Cardiac fibroblast (primary cell): ENCODE measurements at places on chromosomes 11 and 22.

DNA sequence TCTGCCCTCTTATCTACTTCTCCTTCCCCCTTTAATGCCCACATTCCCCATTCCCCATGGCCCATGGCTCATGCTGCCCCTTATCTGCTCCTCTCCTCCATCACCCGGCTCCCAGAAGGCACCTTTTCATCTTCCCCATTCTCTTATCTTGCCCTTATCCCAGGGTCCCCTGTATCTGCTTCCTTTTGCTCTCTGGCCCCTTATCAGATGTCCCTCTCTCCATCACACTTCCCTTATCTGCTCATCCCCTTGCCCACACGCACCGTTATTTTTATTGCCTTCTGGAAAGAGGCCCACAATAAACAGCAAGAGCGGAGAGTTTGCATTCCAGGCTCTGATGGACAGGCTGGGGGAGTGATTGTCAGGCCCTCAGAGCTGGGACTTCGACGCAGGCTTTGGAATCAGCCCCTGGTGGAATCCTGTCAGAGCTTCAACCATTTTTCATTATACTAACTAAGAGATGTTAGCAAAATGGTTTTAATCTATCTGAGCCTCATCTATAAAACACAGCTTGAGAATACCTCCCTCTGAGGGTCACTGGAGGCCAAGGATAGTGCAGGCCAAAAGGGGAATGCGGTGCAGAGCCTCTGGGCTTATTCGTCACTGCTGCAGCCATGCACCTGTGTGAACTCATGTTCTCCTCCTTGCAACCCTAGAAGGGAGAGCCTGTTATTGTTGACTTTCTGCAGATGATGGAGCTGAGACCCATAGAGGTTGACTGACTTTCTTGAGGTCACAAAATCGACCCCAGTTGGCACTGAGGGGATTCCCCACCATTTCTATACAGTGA lies 37.0 kb upstream of the LRRC55 start:
- DNase-seq = no peak

- DNase-seq = no peak
Observed at GRCh38 chr22:44180706-44181032, at the start of gene PARVG. PARVG (plus strand) TSS chr22:44180925; CDS start chr22:44183330, 2,405 bp downstream.

- peak; percentile 81 for DNase-seq
Observed at GRCh38 chr11:118438314-118438931, 2.1 kb downstream of the KMT2A start.

- DNase-seq = no peak
Observed at GRCh38 chr22:39947220-39948216, 12.7 kb upstream of the TMA7B start.

- DNase-seq = no peak
Observed at GRCh38 chr11:134278356-134278755, 2.2 kb downstream of the GLB1L3 start.

GRCh38 chr11:126989942-126990715 lies 10.4 kb downstream of the KIRREL3 start:
- peak; percentile 71 for DNase-seq

GRCh38 chr11:113615773-113616172 lies 90.3 kb downstream of the TMPRSS5 start:
- DNase-seq = peak; percentile 6

DNA sequence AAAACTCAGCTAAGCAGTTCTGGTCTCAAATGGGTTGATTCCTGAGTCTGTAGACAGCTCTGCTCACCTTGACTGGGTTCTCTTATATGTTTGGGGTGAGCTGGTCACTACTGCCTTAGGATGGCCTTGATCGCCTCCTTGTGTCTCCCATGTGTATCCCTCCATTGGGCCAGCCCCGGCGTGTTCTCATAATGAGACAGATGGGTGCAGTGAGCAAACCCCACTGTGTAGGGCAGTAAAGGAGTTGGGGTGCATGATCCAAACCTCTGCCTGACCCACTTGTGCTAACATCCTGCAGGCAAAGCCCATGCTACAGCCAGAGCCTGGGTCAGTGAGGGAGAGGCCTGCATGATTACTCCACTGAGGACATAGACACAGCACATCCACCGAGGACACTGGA lies 657.6 kb downstream of the BRD1 start:
- DNase-seq = no peak

DNA sequence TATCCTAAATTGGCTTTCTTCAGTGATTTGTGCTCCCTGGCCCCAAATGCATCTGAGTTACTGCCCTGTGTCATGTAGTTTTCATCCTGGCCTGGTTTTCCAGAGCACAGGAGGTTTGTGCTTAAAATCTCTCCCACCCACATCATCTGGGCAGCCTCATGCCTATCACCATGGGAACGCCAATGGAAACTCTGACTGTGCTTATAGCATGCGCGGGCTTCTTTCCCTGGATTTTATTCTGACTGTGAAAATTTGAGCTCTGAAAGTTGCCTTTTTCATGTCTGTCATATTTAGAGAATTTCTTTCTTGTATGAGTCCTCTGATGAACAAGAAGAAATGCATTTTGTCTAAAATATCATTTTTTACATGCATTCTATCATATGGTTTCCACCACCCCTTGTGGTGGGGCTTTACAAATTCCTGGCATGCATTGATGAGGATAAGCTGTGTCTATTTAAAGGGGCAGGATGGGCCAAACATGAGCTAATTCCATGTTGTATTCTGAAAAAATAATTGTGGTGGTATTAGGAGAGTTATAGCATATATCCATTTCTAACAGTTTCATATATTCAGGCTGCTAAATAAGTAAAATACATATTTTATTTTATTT lies 55.1 kb downstream of the IRAG1 start:
- DNase-seq = no peak

DNA sequence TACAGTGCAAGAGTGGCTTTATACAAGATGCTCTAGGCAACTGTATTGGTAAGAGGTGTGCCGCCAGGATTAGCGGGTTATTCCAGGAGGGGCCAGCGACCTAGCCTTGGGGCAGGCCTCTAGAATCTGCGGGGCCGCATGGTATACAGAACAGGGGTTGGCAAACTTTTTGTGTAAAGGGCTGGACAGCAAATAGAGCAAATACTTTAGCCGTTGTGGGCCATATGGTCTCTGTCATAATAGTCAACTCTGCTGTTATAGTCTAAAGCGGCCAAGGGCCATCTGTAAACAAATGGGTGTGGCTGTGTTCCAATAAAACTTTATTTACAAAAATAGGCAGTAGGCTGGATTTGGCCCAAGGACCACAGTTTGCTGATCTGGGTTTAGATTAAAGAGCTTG lies 32.6 kb downstream of the FBLN1 start:
- no peak for DNase-seq

DNA sequence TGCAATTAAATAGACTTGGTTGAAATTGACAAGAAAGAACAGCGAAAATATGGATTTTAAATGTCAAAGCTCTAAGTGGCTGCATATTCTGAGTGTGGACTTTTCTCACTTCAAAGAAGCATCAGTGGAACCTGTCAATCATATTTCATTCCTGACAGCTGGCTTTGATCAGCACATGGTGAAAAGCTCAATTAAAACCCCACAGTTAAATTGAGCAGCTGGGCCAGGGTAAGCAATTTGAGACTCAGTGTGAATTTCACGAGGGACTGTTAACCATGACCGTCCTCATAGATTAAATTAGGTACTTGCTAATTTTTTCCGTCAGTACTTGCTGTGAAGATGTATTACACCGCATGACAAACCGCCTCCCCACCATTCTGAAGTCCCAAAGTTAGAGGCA lies 11.0 kb upstream of the OR10D3 start:
- DNase-seq = no peak

DNA sequence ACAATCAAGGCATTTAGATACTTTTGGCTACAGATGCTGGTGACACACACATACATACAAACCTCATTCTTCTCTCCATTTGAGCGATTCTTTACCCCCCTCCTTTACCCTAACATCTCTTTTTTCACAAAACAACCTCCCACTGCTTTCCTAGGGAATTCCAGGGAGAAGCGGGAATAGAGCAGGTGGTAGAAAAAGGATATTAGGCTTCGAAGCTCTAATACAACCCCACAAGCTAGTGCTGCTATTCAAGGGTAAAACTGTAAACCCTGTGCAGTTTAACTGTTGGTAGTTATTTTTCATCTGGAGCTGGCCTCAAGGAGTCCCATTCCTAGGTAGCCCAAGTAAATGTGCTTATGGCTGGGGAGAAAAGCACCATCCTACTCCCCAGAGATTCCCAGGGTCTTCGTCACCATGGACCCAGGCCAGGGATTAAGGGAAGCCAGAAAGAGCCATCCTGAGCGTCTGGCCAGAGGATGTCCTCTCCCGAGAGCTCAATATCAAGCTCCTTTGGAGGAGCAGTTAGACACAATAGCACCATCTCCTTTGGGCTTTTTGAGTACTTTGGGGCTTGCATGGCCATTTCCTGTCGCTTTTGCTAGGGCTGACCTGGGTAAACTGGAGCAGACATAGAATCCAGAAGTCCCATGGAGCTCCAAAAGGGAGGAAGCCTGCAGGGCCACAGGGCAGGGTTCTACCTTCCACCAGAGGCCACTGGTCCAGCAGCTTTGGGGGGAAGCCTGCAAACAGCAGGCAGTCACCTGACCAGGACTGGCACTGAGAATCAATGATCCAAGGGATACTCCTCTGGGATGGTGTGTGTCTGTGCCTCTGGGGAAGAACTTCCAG lies 3.1 kb downstream of the MAML2 start:
- DNase-seq = peak; percentile 68

DNA sequence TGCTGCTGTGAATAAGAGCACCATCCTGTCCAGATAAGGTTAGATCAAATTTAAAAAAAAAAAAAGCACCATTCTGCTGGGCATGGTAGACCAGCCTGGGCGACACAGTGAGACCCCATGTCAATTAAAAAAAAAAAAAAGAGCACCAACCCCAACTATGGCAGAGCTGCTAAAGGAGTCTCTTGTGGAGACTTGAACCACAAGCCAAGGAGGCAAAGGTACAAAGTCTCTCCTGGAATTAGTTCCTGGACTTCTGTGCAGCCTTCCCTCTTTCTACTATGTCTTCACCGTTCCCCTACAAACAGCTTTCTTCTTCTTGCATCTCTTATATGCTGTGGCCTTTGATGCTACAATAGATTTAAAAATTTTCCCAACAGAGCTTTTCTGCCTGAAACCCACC lies 1.3 kb downstream of the PIK3C2A start:
- DNase-seq = no peak

GRCh38 chr11:134731213-134731961 lies 319.3 kb upstream of the B3GAT1 start:
- no peak for DNase-seq

GRCh38 chr11:129505266-129505665 lies 129.6 kb downstream of the BARX2 start:
- DNase-seq = no peak

DNA sequence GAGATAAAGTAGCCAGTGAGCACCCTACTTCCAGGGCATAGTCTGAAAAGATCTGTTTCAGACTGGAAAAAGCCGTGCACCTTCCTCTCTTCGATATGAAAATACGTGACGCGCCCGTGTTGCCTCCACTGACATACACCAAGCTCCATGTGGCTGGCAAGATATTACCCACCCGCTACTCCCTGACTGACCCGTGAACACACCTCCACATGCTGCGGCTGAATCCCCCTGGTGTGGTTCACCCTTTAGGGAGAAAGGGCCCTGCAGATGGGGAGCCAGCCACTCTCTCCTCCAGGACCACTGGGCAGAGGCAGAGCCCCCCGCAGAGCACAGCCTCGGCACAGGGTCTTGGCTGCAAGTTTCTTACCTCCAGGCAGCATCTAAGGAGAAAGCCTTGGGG lies 245.0 kb downstream of the BRD1 start:
- DNase-seq = no peak

DNA sequence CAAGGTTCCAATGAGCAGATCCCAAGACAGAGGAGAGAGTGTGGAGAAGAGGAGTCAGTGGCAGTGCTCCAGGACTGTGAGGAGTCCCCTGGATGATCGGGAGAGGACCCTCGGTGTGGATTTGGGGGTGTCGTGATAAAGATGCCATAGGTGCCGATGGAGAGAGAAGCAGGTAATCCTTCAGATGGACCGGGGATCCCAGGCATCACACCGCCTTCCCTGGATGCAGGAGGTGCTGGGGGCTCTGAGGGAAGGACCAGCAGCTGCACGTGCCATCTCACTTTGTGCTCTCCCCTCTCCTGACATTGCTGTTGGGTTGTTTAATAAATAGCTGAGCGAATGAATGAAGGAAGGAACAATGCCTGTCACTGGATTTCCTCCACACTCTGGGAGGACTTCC lies 744.1 kb downstream of the BRD1 start:
- DNase-seq = no peak

GRCh38 chr11:125331357-125332035 lies 164.6 kb downstream of the FEZ1 start:
- DNase-seq = no peak

- no peak for DNase-seq
Observed at GRCh38 chr11:74693531-74693930, 37.7 kb downstream of the CHRDL2 start.

- no peak for DNase-seq
Observed at GRCh38 chr11:9073466-9074225, 17.8 kb downstream of the SCUBE2 start.

GRCh38 chr11:31847761-31848160 lies 36.6 kb upstream of the PAX6 start:
- DNase-seq = no peak

GRCh38 chr11:88448131-88448670 lies 110.7 kb upstream of the CTSC start:
- DNase-seq = no peak

DNA sequence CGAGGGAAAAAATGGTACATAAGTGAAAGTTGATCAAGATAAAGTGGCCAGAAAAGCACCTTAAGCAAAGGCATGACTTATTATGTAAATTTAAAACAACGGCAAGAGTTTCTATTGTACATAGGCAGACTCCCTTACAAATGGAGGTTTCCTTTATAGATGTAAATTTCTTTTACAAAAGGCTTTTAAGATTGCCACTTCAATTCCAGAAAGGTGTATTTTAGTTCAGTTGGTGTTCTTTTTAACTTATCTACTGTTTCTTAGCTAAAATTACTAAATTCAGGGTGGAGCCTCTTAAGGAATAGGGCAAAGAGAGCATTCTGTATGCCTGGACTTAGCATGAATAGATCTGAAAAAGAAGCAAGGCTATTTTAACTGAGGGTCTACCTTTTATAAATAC lies 24.9 kb upstream of the GNAZ start:
- no peak for DNase-seq

DNA sequence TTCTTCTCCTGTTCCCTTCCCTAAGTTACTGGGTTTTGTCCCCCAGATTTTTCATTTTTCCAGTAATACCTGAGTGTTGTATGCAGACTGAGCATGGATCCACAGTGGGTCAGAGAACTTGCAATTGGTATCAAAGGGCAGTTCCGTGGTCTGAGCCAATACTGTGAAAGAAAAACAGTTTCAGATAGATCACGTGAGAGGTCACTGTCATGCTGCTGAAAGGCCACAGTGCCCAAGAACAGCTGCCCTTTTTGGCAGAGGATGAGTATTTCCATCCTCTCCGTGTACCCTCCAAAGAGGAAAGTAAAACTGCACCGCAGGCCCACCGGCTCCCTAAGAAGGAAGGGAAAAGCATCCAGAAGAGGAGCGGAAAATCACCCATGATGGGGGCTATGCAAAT lies 73.0 kb upstream of the TBCEL start:
- no peak for DNase-seq

GRCh38 chr11:2582946-2583604 lies 116.7 kb downstream of the KCNQ1OT1 start:
- DNase-seq = no peak
